ENCODE measurements at places on chromosomes 4 and X. TPM values are rescaled to one million over a fixed set of nuclear protein-coding genes. Genes with fewer than 3 reads are reported as not detected.

Gene CENPI
- total RNA-seq = 28.1 TPM

Gene PRKG2
- 0.66 TPM for total RNA-seq

DNA sequence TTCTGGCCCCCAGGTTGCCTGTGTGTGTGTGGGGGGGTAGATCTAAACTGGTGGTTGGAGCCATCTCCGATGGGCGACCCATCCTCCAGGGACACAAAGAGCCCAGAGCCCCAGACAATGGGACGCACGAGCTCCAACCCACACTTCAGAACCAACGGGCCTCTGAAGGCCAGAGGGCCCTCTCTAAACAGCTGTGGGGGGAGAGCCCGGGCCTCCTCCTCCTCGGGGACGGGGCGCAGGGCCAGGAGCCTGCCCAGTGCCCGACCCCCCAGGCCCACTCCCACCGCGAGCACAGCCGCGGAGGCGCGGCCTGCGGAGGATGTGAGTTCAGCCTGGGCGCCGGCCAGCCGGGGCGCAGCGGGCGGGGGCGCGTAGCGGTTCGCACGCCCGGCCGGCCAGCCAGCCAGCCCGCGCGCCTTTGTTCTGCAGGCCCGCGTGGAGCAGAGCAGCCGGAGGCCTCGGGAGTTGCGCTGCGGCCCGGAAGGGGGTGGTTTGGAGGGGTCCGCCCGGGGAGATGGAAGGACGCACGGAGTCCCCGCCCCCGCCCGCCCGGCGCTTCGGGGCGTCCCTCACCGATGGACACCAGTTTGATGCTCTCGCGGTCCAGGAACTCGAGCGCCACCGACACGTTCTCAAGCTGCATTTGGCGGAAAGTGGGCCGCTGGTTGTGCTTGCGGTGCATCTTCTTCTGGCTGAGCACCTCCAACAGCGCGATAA lies 4.0 kb downstream of the FLNA start:
- ATAC-seq = no peak

- ATAC-seq = no peak
These were observed 9.2 kb downstream of the PWWP3B start for GRCh38 chrX:106177106-106177981.

- no peak for ATAC-seq
These were observed 62.3 kb upstream of the ADRA2C start for GRCh38 chr4:3703677-3704521.

- peak; percentile 1 for ATAC-seq
These were observed 581 bp downstream of the DNAJB14 start for GRCh38 chr4:99945718-99946355.

GRCh38 chrX:125089761-125090445 lies 229.8 kb upstream of the TEX13C start:
- no peak for ATAC-seq

DNA sequence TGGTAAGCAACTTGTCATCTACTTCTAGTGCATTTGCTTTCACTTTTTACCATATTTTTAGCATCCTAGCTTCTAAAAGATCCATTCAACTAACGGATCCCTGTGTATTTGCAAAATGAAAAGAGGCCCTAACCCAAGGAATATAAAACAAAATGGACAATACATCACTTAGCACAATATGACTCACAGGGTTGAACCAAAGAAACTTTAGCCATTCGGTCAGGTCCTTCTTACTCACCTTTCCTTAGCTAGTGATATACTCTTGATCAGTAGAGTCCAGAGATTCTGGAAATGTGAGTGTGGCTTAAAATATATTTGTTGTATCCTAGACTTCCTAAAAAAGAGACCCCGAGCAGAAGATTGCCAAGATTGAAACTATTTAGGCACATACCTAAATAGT lies 19.5 kb downstream of the TMPRSS11E start:
- ATAC-seq = no peak

DNA sequence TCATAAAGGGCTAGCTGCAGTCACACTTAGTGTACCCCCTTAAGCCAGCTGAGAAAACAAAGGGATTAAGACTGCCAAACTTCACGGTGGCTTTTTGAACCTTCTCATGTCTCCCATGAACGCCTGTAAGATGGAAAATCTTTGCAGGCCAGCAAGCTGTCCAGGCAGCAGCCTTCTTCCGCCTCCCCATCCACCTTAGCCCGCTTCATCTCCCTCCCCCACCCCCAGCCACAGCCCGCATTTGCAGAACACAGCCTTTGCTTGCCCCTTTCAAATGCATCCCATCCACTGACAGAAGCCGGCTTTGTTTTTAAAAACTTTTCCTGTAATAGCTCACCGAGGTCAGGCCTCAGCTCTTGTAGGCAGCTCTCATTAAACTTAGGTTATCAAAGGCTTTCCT lies 113.8 kb upstream of the FAM9B start:
- no peak for ATAC-seq

DNA sequence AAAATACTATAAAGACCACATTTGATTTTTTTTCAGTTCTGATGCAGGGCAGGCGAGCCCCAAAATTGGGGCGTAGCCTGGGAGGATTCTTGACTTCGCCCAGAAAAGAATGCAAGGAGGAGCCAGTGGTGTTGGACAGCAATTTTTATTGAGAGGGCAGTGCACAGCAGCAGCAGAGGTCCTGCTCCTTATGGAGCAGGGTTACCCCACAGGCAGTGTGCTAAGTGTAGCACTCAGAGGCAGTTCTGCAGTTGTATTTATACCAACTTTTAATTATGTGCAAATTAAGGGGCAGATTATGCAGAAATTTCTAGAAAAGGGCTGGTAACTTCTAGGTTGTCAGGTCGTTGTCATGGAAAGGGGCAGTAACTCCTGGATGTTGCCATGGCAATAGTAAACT lies 69.9 kb downstream of the GASK1B start:
- no peak for ATAC-seq

DNA sequence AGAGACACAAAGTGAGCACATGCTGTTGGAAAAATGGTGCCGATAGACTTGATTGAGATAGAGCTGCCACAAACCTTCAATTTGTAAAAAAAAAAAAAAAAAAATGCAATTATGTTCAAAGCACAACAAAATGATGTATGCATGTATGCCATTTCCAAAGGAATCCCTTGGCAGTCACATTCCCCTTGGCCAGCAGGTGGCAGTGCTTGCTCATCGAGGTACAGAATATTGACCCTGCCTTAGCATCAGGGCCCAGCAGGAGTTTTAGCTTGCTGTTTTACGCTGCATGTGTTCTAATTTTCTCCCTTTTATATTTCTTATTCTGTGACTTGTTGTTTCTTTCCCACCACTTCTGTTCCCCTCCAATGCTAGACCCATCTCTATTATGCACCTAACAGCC lies 34.5 kb upstream of the CYBB start:
- ATAC-seq = peak; percentile 27

- ATAC-seq = no peak
These were observed 681 bp downstream of the EXOC1 start for GRCh38 chr4:55854129-55854528.

- no peak for ATAC-seq
These were observed 66.3 kb downstream of the ZFYVE28 start for GRCh38 chr4:2352171-2352570.

DNA sequence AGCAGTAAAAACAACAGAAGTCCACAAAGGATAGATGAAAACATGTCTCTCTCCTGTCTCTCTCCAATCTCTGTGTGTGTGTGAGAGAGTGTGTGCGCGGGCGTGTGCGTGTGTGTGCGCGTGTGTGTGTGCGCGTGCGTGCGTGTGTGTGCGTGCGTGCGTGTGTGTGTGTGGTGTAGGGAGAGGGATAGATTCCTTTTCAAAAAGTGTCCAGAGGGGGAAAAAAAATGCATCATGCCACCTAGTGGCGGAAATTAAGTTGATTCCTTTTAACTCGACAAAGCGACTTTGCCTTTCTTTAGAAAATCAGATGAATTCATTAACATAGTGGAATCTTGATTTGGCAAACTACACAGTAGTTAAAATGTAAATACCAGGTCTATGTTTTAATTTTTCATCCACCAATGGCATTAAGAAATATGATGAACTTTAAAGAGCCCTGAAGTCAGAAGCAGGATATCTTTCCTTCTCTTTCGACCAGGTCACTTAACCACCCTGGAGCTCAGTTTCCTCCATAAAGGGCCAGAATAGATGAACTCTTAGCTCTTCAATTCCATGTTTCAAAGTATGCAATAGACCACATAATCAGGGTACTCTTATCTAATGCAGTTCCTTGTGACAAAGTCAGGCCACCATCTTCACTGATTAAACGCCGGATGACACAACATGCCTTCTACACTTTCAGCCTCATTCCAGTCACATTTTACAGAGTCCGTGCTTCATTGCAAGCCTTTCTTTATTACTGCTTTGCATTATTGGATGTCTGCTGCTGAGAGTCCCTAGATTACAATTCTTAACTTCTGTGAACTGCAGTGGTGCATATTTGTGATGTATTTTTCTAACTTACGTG lies 162.8 kb downstream of the FBXO8 start:
- peak; percentile 60 for ATAC-seq
